ENCODE measurements at places on chromosomes 12 and 14. TPM values are rescaled to one million over a fixed set of nuclear protein-coding genes. Genes with fewer than 3 reads are reported as not detected.

Gene PMCH
- 0.09 TPM for total RNA-seq

Gene ADAM21
- 0.18 TPM for total RNA-seq

Gene SPRYD4
- total RNA-seq: 1.3 TPM

Gene ANG
- total RNA-seq: 2.6 TPM

Gene GNB3
- total RNA-seq: 1.5 TPM

Gene TMCC3
- 30.9 TPM for total RNA-seq

Gene FITM1
- total RNA-seq: 0.27 TPM

Gene TDRD9
- total RNA-seq: 1.0 TPM

Gene SERPINA12
- total RNA-seq: not detected

Gene P2RX2
- total RNA-seq: not detected

Gene CKAP4
- 96.0 TPM for total RNA-seq

Gene GPHB5
- total RNA-seq: not detected
